ENCODE measurements at places on chromosomes 11 and 22. TPM values are rescaled to one million over a fixed set of nuclear protein-coding genes. Genes with fewer than 3 reads are reported as not detected.

DNA sequence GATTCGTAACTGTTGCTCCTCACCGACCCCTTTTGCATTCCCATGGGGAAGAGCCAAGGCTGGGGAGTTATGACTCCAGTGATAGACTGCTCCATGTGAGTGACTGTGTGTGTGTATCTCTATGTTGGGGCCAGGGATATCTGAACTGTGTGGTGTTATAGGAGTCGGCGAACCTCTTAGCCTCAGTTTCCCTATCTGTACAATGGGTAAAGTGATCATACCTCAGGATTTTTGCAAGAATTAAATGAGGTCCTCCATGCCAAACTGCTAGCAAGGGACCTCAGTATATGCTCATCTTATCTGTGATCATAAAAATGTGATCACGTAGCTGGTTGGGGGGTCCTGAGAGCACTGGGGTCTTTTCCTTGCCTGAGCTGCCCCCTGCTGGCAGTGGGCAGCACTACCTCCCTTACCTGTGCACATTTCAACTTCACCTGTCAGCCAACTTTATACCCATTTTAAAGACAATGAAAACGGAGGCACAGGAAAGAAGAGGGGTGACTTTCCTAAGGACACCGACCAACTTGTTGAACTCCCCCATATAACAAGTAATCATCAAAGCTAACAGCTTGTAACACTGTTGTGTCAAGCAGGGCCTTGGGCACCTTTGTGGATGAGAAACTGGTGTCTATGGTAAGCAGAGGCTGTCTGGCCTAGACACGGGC lies 1.4 kb upstream of the DPP3 start:
- H3K36me3 ChIP-seq: no peaks in the 10 kb centered on the region
- no peaks in the 10 kb centered on the region for H3K27me3 ChIP-seq
- no peak for DNase-seq
- peak overlapping the region; percentile 57 for H3K4me3 ChIP-seq

Gene SLC22A8
- not detected for total RNA-seq

Gene OR5B12
- not detected for total RNA-seq

- no peaks in the 10 kb centered on the region for H3K36me3 ChIP-seq
- H3K4me1 ChIP-seq: peaks cover 10% of the 10 kb centered on the region
These were observed 1267.9 kb downstream of the BRD1 start for GRCh38 chr22:48559647-48560388.

DNA sequence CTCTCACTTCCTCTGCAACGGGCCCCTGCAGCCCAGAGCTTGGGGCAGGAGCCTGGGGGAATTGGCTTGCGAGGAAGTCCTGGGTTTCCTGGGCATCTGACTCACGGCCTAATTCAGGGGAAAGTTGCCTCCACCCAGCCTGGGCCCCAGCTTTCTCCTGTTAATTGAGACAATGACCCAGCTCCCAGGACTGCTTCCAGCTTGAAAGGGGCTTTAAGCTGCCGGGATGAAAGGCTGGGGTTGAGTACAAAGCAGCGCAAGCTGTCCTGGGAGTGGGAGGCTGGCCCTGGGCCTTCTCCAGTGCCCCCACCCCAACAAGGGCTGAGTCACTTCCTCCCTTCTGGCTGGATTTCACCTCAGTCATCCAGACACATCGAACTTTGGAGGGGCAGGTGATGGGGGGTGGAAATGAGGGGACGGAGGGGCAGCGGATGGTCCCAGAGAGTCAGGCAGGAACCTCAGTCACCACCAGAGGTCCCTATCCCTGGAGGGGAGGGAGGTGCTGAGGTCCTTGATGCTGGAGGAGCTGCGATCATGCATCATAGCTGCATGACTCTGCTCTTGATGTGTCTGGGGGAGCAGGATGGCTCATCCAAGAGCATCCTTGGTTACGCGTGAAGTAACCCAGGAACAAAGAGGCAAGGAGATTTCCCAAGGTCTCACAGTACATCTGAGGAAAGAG lies 30.1 kb upstream of the OAF start:
- H3K4me3 ChIP-seq: no peak overlapping the region
- H3K27ac ChIP-seq: no peak overlapping the region
- no peaks in the 10 kb centered on the region for H3K36me3 ChIP-seq
- no peak for DNase-seq
- peaks cover 87% of the 10 kb centered on the region for H3K4me1 ChIP-seq

Gene CCDC87
- 1.1 TPM for total RNA-seq

DNA sequence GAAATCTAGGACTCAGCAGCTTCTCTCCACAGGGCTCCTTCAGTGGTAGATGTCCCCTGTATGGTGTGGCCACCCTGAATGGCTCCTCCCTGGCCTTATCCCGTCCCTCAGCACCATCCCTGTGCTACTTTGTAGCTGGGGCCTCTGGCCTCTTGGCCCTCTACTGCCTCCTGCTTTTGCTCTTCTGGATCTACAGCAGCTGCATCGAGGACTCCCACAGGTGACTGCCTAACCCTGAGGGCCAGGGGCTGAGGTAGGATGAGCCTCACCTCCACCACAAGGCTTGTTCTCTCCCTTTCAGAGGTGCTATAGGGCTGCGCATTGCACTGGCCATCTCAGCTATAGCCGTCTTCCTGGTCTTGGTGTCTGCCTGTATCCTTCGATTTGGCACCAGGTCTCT lies 1.8 kb downstream of the TMEM179B start:
- peaks cover 41% of the 10 kb centered on the region for H3K4me1 ChIP-seq
- no peak for DNase-seq
- no peak overlapping the region for H3K27ac ChIP-seq
- H3K4me3 ChIP-seq: no peak overlapping the region
- no peaks in the 10 kb centered on the region for H3K36me3 ChIP-seq

Gene BDNF
- not detected for total RNA-seq

DNA sequence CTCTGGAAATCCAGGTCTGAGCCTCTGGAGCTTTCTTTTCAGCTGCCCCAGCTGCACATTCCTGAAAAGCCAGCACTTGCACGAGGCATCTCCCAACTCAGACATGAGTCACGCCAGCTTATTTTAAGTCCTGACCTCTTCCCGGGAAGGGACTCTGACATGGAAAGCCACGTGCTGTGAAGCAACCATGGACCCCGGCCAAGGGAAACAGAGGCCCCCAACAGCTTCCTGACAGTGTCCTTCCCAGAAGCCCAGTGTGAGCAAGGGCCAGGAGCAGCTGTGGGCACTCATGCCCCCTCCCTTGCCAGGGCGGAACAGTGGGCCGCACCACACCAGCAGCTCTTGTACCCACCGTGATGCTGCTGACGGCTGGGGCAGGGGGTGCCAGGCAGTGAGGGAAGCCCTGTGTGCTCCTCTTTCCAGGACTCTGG lies 118.8 kb upstream of the CADM1 start:
- DNase-seq: no peak
- no peak overlapping the region for H3K27ac ChIP-seq
- H3K27me3 ChIP-seq: no peaks in the 10 kb centered on the region
- H3K36me3 ChIP-seq: no peaks in the 10 kb centered on the region

GRCh38 chr11:126334659-126335462 lies 20.6 kb upstream of the ST3GAL4 start:
- no peak overlapping the region for H3K4me3 ChIP-seq
- no peaks in the 10 kb centered on the region for H3K27me3 ChIP-seq
- peaks cover 37% of the 10 kb centered on the region for H3K36me3 ChIP-seq
- H3K27ac ChIP-seq: no peak overlapping the region
- DNase-seq: no peak
- peaks cover 8% of the 10 kb centered on the region for H3K4me1 ChIP-seq

DNA sequence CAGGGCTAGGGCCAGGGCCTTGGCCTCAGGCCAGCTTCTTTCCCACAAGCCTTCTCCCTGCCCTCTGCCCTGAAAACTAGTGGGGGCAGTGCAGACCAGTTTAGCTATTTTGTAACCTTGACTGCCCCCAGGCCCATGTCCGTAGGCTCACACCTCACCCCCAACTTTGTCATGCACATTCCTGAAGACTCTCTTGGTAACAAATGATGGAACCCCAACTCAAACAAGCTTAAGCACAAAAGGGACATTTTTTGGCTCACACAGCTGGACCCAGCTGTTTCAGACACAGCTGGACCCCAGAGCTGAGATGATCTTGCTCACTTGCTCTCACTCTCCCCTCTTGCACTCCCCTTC lies 46.6 kb downstream of the KCNQ1OT1 start:
- H3K27ac ChIP-seq: no peak overlapping the region
- no peaks in the 10 kb centered on the region for H3K27me3 ChIP-seq
- H3K4me3 ChIP-seq: no peak overlapping the region
- no peaks in the 10 kb centered on the region for H3K4me1 ChIP-seq
- H3K36me3 ChIP-seq: no peaks in the 10 kb centered on the region

Gene BIK
- not detected for total RNA-seq

DNA sequence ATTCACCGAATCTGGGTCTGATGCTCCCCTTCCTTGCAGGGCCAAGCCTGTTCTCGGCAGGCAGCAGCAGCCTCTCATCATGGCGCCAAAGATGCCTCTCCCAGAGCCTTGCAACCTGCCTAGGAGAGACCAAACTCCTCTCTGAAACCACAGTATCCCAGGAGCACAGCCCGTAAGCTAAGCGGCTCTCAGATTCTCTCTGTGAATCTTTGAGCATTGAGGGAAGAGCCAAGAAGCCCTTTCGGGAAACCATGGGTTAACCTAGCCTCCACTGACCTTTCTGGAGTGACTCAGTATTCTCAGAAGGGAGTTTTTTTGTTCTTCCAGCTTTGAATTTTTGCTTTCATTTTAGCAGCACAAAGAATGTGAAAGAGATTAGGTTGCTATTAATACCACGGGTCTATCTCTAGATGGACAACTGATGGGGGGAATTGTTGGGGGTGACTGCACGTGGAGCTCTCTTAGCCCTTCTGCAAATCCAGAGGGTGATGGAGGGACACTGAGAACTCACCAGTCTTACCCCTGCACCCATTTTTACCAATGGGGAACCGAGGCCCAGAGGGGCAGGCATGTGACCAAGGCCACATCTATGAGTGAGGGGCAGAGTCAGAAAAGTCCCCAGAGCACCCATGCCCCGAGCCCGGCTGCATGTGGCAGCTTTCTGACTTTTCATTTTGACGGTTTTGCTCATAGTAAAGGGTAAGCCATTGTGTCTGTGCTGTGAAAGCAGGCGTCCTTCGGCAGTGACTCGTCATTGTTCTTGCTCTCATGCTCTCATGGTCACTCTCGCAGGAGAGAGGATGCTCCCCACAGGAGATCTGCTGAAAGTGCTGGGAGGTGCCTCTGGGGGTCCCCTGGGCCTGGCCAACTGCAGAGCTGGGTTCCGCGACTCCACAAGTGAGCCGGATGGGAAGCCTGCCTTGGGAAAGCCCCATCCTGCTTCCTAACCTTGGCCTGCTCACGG lies 36.0 kb downstream of the IRAG1 start:
- H3K27ac ChIP-seq: peak overlapping the region; percentile 86
- H3K36me3 ChIP-seq: no peaks in the 10 kb centered on the region
- H3K4me3 ChIP-seq: peak overlapping the region; percentile 4
- H3K4me1 ChIP-seq: peaks cover 54% of the 10 kb centered on the region
- no peak for DNase-seq

Gene OR52I2
- not detected for total RNA-seq

DNA sequence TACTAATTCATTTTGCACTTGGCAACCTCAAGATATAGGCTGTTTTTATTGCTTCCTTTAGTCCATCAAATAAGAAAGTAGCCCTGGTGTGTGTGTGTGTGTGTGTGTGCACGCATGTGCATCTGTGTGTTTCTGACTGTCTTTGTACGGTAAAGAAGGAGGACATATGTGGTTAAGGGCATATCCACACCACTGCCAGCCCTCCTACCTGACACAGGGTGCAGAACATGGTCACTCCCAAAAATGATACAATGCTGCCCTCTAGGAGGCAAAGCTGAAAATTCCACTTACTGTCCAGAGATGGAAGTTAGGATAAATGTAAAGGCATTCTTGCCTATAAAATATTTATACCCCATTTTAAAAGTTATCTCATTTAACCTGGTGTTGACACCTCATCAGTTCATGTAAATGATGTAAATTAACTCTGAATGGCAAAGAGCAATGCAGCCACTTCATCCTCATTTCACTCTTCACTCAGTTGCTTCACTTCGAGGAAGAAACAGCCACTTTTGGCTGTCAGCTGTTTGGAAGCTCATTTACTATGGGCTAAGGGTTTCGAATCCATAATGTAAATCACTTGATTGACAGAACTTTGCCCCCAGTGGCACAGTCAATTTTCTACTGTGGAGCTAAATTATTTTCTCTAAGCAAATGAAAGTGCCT lies 83.1 kb upstream of the MTNR1B start:
- peak; percentile 61 for DNase-seq
- no peak overlapping the region for H3K27ac ChIP-seq
- H3K27me3 ChIP-seq: no peaks in the 10 kb centered on the region
- H3K4me1 ChIP-seq: no peaks in the 10 kb centered on the region
- no peaks in the 10 kb centered on the region for H3K36me3 ChIP-seq

Gene VSTM5
- total RNA-seq: 8.2 TPM

Gene NCF4
- total RNA-seq: 71.4 TPM

GRCh38 chr11:64094463-64095260 lies 58.9 kb downstream of the FLRT1 start:
- H3K4me3 ChIP-seq: no peak overlapping the region
- no peaks in the 10 kb centered on the region for H3K36me3 ChIP-seq
- H3K4me1 ChIP-seq: peaks cover 60% of the 10 kb centered on the region
- H3K27me3 ChIP-seq: no peaks in the 10 kb centered on the region
- H3K27ac ChIP-seq: no peak overlapping the region

GRCh38 chr11:94835594-94835927 lies 67.4 kb downstream of the AMOTL1 start:
- H3K4me1 ChIP-seq: peaks cover 77% of the 10 kb centered on the region
- H3K36me3 ChIP-seq: peaks cover 23% of the 10 kb centered on the region
- no peak for DNase-seq

- no peaks in the 10 kb centered on the region for H3K4me1 ChIP-seq
- no peaks in the 10 kb centered on the region for H3K36me3 ChIP-seq
- H3K27me3 ChIP-seq: no peaks in the 10 kb centered on the region
- H3K27ac ChIP-seq: no peak overlapping the region
- DNase-seq: no peak
These were observed 24.9 kb upstream of the CCDC89 start for GRCh38 chr11:85710917-85711316.

DNA sequence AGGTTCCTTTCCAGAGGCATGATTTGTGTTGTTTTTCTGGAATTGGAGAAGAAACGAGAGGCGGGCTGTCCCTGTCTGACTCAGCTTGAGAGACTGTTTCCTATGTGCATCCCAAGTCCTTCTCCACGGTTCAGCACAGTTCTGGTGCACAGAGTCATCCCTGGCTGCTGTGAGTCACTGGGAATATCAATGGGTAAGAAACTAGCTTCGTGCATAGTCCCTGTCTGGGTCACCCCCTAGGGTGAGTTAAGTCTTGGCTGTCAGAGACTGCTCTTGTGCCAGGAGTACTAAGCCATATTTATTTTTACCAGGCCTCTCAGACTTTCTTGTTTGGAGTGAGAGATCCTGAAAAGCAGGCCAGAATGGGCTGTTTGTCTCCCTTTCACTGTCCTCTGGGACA lies 2.4 kb upstream of the LRP4 start:
- H3K27me3 ChIP-seq: peaks cover 17% of the 10 kb centered on the region
- no peaks in the 10 kb centered on the region for H3K36me3 ChIP-seq
- no peak overlapping the region for H3K4me3 ChIP-seq
- peaks cover 46% of the 10 kb centered on the region for H3K4me1 ChIP-seq
- peak; percentile 61 for DNase-seq

Gene FOLR1
- not detected for total RNA-seq

Data from tibial nerve (tissue), 4 donors.